ENCODE measurements at places on chromosomes 12 and 14.
A peak's percentile ranks its signal among the peaks of the same experiment; 100 is the strongest.

DNA sequence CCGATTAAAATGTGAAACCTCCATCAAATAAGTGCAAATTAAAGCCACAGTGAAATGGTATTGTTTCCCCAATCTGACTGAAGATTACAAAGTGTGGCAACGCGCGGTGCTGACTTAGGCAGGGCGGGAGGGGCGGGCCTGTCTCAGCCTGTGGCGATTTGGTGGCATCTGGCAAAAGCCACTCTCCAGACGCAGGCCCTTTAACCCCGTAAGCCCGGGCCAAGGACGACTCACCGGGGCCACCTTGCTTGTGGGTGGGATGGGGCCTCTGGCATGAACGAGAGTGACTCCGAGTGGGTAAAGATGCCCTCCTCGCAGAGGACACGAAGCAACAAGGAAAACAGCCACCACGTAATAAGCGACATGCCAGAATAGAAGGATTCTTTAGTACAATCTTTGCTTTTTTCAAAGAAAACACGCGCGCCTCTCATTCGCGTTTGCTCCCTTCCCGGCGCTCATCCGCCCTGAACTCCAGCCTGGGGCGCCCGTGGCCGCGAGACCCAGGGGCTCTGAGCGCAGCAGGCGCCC lies 815 bp downstream of the DEGS2 start:
- DNase-seq, result no peak

- DNase-seq, result no peak
These were observed 12.4 kb downstream of the ATG14 start for GRCh38 chr14:55399183-55399582.

GRCh38 chr12:27531896-27532295 lies 7.9 kb downstream of the PPFIBP1 start:
- DNase-seq, result no peak

DNA sequence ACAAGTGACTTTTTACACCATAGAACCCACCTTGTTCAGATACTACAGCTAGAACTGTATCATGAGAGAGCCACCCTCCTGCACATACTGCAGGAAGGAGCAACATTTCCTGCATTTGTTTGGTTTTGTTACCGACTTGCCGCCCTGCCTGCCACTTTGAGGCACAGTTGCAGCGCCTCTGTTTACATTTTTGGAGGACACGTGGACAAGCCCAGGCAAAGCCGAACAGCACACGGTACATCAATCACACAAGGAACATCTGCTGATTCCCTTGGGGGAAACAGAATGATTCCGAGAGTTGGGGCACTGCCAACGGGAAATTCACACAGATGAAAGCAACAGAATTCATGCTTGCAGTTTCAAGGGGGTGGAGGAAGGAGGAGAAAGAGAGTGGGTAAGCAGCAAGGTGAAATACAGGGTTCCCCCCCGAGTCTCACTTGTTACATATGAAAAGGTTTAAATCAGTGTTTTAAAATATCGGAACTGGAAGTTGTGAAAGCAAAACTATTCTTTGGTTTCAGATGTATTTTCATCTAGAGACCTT lies 110.7 kb downstream of the BTG1 start:
- DNase-seq, result no peak

DNA sequence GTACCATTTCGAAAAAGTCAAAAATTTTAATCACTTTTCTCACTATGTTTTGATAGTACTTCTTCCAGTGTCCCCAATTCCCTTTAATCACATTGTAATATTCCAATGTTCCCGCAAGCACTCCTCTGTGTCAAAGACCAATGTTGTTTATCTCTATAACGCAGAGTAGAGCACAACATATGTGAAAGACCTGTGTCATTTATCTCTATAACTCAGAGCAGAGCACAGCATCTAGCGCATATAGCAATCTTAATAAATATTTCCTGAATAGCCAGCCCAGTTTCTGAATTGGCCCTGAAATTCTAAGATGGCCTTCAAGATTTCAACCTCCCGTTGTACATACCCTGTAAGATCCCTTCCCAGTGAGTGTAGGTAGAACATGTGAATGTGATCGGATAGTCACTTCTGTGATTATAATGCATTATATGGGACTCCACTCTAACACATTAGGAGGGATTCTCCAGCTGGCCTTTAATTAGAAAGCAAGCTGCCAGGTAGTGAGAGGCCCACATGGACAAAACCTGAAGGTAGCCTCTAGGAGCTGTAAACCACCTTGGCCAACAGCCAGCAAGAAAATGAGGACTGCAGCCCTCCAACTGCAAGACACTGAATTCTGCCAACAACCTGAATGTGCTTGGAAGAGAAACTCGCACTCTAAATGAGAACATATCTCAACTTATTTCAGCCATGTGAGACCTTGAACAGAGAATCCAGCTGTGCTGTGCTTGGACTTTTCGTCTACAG lies 238.8 kb upstream of the SYT10 start:
- no peak for DNase-seq

DNA sequence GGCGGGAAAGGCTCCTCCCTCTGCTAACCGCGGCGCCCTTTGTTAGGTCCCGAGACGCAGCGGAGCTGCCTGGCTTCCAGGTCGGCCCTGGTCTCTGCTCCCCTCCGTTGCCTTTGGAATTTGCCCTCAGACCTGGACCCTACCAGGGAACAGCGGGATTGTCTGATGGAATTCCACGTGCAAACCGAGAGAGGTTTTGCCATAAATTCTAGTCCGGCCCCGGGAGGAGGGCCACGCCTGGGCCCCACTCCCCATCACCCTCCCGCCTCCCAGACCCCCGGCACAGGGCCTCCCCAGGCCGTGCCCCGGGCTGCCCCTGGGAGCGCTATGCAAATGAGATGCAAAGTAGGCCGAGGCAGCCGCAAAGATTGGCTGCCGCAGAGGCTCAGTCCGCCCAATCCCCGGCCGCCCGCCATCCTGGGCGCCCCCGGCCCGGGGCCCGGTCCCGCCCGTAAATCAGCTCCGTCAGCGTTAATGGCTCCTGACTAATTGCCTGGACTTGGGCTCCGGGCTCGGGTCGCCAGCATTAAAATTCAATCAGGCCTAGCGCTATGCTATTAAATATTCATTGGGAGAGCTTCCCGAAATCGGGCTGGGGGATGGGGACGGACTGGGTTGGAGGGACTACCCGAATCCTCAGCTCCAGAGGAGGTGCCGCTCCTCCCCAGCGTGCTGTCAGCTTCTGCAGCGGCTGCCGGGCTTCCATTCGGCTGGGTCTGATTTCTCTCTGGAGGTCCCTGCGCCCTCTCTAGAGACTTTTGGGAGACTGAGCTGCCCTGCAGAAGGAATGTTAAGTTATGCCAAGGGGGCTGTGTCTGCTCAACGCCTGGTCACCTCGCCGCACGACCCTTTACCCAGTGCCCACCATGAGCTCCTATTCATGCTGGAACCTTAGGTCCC lies 15.7 kb upstream of the FIGNL2 start:
- peak; percentile 79 for DNase-seq

- no peak for DNase-seq
These were observed 507 bp upstream of the CD9 start for GRCh38 chr12:6199531-6200255.

- DNase-seq, result no peak
These were observed 37.0 kb upstream of the OTX2 start for GRCh38 chr14:56846970-56847930.

DNA sequence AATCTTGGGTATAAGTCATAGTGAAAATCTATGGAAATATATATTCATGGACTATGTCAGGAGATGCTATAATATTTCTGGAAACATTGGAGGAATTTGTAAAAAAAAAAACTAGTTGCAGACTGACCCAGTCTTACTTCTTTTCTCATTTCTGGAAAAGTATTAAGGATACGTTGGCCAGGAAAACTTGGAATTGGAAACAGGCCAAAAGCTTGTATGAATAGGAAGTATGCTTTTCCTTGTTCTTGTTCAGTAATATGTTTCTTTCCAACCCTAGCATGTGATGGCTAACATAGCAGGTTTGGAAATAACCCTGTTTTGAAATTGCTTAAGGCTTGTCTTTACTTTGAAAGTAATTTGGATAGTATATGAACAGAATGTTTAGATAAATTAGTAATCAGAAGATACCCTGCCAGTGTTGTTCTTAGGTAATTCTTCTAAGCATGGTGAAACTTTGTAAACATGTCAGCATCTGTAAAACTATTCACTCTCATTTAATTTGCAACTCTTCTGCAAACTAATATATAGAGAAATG lies 316.2 kb downstream of the NPAS3 start:
- DNase-seq, result no peak

- no peak for DNase-seq
These were observed 66.6 kb downstream of the GRIP1 start for GRCh38 chr12:66612090-66612775.

GRCh38 chr12:127445581-127446139 lies 821.3 kb upstream of the TMEM132C start:
- no peak for DNase-seq

- DNase-seq, result peak; percentile 59
These were observed at the start of gene OAS3 for GRCh38 chr12:112937741-112938719. OAS3 (plus strand) TSS chr12:112938474; CDS start chr12:112938531, 57 bp downstream.

GRCh38 chr12:12720052-12720451 lies 2.9 kb downstream of the CDKN1B start:
- no peak for DNase-seq

DNA sequence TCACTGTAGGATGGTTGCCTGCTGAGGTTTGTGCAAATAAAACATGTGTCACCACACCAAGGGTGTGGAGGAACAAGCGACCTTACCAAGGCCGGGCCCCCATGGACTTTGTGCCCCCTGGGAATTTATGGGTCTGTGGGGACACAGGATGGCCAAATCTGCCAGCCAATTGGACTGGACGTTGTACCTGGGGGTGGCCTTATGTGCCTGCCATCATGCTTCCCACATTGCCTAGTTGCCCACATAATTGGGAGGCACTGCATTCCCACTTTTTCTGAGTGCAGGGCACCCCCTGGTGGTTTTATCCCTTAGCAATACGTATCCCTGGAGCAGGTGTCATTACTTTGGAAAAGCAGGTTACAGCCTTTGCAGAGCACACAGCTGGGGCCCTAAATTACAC lies 92.6 kb upstream of the TMPO start:
- DNase-seq, result no peak

DNA sequence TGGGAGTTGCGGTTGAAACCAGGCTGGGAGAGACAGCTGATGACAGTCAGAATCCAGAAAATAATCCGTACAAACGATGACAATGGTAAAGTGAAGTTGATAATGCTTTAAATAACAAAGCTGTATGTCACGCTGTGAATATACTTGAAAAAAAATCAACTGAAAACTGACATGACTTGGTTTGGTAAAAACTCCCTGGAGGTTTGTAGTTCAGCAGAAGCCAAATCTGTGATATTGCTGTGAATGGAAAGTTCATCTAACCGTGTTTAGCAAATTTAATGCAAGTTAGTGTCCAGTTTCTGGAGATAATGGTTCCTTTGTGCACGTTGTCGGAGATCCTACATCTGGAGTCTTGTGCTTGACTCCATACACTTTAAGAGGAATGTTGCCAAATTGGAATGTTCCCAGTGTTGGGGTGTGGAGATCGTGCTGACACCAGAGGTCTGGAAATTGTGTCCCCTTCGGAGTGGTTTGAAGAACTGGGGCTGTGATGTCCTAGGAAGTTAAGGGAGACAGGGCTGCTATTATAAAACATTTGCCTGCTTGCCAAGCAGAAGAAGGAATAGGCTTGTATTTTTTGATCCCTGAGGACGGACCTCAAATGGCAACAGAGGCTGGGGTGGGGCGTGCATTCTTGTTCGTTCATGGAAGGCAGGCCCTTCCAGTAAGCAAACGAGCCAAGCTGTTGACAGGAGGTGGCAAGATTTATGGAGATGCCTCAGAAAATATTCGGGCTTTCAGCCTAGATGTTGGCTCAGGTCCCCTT lies 30.6 kb downstream of the PPFIBP1 start:
- DNase-seq, result no peak

DNA sequence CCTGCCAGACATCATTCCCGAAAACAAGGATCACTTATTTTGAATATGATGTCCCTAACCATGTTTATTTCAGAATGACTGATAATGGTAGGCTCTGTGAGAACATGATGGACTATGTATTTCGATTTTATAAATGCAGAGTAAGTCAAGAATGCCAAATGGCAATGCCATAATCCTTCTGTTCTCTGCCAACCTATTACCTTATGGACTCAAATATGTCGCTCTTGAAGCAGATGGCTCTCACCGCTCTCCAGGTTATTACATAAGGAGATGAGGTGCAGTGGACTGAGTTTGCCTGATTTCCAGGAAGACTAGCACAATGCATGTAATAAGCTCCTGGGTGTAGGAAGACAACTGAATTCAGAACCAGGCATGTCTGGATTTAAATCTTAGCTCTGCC lies 227.2 kb downstream of the BTG1 start:
- no peak for DNase-seq

GRCh38 chr12:3316776-3317480 lies 174.1 kb upstream of the PRMT8 start:
- no peak for DNase-seq

- no peak for DNase-seq
These were observed 48.7 kb downstream of the CCDC88C start for GRCh38 chr14:91368776-91369416.

GRCh38 chr12:269191-269590 lies 6.6 kb upstream of the SLC6A13 start:
- DNase-seq, result no peak

- DNase-seq, result no peak
These were observed 4.0 kb upstream of the CNTN1 start for GRCh38 chr12:40688085-40688725.

- DNase-seq, result no peak
These were observed 4.4 kb downstream of the KRT86 start for GRCh38 chr12:52278575-52279421.

Measured in left renal pelvis (tissue), 4 donors.